Upper lobe of left lung (tissue), 6 donors: ENCODE measurements at places on chromosomes 2 and 18. TPM values are rescaled to one million over a fixed set of nuclear protein-coding genes. Genes with fewer than 3 reads are reported as not detected.

DNA sequence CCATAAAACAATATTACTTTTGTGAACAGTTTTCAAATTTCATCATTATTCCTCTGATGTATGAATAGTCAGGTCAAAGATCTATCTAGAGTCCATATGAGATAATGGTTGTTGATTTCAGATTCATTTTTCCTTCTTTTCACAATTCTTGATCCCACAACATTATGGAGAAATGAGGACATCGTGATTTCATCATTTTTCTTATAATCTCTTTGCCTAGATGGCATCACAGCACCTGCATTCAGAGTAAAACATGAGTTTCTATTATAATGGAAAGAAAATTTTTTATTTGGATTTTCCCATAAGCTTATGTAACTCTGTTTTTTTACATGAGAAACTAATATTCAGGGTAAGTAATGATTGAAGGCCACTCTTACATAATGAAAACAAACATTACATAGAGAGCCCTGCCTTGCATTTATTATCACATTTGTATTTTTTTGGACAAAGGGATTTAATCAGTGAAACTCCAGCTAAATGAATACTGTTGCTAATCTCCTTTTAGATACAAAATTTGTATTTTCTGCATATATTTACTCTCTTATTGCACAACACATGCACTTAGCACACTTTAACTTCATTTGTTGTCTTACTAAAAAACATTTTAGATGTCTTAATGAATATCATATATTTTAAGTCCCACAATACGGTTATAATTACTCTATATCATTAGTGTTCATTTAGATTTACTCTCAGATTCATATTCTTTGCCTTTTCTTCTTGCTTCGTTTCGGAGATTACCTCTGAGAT, 188.4 kb upstream of the KYNU start:
- DNase-seq = no peak

DNA sequence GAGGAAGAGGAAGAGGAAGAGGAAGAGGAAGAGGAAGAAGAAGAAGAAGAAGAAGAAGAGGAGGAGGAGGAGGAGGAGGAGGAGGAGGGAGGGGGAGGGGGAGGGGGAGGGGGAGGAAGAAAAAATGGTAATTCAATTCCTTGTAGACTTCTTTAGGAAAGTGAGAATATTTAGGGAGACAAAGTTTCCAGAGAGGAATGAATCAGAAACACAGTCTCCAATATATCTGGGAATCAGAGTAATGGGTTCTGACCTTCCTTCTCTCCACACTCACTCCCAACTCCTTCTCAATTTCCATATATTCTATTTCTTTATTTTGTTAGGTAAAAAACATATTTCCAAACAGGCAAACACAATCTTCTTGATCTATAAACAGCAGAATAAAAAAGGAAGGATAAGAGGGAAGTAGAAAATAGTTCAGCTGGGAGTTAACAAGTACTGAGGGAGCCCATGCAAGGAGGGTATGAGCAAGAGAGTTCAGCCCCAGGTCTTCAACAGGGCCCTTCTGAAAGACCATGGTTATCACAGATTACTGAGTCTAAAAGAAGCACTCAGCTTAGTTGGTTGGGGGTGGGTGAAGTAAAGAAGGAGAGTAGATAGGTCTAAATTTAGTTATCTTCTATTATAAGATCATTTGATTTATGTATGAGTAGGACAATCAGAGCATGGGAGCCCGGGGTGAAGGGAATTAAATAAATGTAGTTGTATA, 480.8 kb downstream of the NRXN1 start:
- no peak for DNase-seq

- no peak for DNase-seq
Observed at GRCh38 chr2:173760553-173760952, 204.6 kb downstream of the SP3 start.

DNA sequence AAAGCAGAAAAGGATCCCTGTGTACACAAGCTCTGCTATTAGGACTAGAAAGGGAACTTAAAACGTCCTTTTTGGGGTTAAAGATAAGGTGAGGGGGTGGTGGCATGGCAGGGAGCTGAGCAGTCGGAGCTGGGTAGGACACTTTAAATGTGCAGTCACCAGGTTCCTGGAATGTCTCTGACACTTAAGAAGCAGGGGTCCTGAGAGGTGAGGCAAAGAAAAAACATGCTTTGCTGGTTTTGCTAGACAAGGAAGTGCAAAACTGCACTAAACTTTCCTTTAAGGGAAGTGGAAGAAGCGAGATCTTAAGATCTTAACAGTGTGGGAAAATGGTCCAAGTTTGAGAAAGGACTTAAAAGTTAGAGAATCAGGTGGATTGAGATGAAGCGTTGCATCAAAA, 99.5 kb upstream of the MAP3K20 start:
- no peak for DNase-seq

DNA sequence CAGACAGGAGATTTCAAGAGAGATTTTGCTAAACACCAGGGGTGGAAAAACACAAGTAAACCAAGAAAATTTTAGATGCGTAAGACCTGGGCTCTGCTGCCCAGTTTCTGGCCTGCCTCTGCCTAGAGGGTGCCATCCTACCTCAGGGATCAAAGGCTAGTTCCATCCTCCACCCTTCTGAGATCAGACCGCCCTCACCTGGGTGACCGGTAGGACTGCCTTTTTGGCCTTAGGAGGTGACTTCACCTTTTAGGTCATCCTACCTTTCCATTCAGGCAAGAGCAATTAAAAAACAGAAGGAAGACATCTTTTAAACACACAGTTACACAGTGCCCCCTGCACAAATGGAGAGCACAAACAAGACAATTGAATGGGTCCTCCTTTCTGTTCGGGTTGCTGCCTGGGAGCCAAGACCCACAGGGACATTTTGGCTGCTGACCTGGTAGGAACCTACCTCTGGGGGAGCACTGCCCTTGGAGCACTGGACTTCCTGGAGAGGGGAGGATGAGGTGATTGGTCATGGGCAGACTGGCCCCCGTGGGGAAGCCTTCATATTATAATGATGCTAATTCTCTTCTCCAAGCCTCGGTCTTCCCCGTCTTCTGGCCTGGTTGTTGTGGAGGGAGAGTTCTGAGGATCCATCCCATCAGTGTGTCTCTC, 3.1 kb downstream of the PSD4 start:
- no peak for DNase-seq

GRCh38 chr2:795531-796041, 118.4 kb upstream of the TMEM18 start:
- DNase-seq = no peak

EVA1A gene
- total RNA-seq = 46.6 TPM

GRCh38 chr2:202014318-202014717, 19.3 kb upstream of the FZD7 start:
- DNase-seq = no peak

LIMS4 gene
- total RNA-seq = not detected

- no peak for DNase-seq
Observed at GRCh38 chr2:167017021-167017420, 128.7 kb downstream of the XIRP2 start.

UNC80 gene
- total RNA-seq = 0.11 TPM

DNA sequence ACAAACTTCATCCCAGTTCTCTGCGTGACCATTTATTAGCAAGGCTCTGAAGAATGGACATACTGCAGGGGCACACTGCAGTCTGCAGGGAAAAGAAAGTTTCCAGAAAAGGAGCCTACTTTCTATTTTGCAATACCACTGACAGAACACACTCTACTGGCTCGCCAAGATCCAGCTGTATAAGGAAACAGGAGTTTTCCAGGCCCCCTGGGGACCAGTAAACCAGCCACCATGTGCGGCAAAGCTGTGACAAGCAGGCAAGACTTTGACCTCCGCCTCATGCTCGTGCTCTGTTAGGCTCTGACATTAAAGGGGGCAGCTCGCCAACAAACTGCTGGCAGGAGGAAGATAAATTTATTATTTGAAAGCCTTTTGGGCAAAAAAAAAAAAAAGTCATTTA, 67.3 kb downstream of the CCBE1 start:
- DNase-seq = no peak

FBXO11 gene
- 61.0 TPM for total RNA-seq
